ENCODE measurements at places on chromosomes 12 and 14. TPM values are rescaled to one million over a fixed set of nuclear protein-coding genes. Genes with fewer than 3 reads are reported as not detected.

- H3K4me3 ChIP-seq = no peak overlapping the region
- peaks cover 55% of the 10 kb centered on the region for H3K4me1 ChIP-seq
- no peaks in the 10 kb centered on the region for H3K27me3 ChIP-seq
Observed at GRCh38 chr14:102604183-102604582, 11.7 kb downstream of the RCOR1 start.

DNA sequence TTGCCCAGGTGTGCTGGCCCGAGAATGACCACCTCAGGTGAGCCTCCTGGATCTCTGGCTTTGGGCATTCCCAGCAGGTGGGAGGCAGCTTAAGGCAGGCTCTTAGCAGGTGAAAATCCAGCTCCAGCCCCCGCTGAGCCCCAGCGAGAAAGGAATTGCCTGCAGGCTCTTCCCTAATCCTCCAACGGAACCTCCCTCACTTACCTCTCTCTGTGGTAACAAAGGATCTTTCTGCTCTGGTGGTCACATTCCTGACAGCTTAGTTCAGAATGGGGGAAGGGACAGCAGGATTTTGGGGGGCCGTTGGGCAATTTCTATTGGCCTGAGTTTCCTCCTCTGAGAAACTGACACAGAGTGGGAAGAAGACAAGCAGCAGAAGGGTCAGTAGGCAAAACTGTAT is 116.0 kb upstream of the LHX5 start:
- no peak for DNase-seq
- H3K4me1 ChIP-seq = peaks cover 4% of the 10 kb centered on the region
- H3K4me3 ChIP-seq = no peak overlapping the region
- H3K36me3 ChIP-seq = peaks cover 2% of the 10 kb centered on the region
- H3K27ac ChIP-seq = no peak overlapping the region

DNA sequence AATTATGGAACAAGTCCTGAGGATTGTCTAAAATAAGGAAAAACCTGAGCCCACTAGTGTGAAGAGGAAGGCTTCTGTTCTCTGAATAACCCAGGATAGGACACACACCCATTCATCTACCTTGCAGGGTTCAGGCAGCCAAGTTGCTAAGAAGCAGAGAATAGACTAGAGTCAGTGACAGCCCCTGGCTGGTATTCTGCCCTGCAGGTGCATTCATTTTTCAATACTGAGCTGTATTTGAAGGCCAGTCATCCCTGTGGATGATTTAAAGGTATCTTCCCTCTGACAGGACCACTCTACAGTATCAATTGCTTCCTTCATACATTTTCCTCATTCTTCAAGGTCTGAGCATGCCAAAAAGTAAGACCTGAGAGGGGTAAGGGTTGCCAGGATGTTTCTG is 22.9 kb downstream of the WNT5B start:
- H3K36me3 ChIP-seq = no peaks in the 10 kb centered on the region
- H3K27ac ChIP-seq = no peak overlapping the region
- H3K27me3 ChIP-seq = peaks cover 10% of the 10 kb centered on the region
- H3K4me1 ChIP-seq = no peaks in the 10 kb centered on the region

- peak; percentile 20 for DNase-seq
- peak overlapping the region; percentile 94 for H3K4me3 ChIP-seq
- peaks cover 32% of the 10 kb centered on the region for H3K4me1 ChIP-seq
- peaks cover 27% of the 10 kb centered on the region for H3K36me3 ChIP-seq
- no peaks in the 10 kb centered on the region for H3K27me3 ChIP-seq
Observed at GRCh38 chr14:92122351-92122677, 545 bp downstream of the CPSF2 start.

DNA sequence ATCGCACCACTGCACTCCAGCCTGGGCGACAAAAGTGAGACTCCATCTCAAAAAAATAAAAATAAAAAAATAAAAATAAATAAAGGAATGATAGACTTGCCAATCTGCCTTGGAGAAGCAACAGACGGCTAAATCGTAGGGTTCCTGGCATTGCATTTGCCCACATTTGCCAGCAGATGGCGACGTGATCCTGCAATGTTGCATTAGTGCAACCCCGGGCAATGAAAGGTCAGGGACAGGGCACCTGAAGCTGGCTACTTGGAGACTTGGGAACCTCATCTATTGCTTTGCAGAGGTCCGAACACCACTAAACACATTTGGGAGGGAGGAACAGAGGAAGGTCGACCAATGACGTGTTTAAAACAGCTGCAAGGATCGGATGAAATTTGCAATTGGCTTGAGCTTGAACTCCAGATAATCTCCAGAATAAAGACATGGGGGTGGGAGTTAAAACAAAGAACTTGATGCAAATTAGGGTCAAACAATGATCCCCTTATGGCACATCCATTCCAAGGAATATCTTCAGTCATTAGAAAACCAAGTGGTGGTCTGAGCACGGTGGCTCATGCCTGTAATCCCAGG is 34.6 kb downstream of the SPRING1 start:
- H3K4me3 ChIP-seq = no peak overlapping the region
- H3K4me1 ChIP-seq = peaks cover 2% of the 10 kb centered on the region
- no peak overlapping the region for H3K27ac ChIP-seq

GRCh38 chr12:44381341-44381740 is 494.8 kb downstream of the NELL2 start:
- no peaks in the 10 kb centered on the region for H3K27me3 ChIP-seq
- H3K4me3 ChIP-seq = no peak overlapping the region
- DNase-seq = no peak
- H3K4me1 ChIP-seq = no peaks in the 10 kb centered on the region

DNA sequence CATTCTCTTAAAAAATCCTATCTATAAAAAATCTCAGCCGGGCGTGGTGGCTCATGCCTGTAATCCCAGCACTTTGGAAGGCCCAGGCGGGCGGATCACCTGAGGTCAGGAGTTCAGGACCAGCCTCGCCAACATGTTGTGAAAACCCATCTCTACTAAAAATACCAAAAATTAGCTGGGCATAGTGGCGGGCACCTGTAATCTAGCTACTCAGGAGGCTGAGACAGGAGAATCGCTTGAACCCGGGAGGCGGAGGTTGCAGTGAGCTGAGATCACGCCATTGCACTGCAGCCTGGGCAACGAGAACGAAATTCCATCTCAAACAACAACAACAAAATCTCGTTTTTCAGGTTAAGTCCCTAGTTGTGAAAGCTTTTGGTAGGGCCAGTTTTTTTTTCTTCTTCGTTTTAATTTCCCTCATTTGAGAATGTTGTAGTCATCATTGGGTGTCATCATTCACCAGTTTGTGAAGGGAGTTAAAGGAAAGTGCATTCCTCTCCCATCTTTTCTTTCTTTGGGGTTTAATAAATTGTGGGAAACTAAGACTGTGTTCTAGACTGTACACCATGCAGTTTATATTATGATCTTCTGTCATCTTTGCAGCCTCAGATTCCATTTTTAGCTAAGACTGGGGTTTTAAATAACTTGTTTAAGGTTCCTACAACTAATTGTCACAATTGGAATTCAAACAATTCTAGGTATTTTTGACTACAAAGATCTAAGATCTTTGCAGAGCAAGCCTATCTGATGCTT is 23.9 kb downstream of the MDM2 start:
- H3K27me3 ChIP-seq = no peaks in the 10 kb centered on the region
- H3K36me3 ChIP-seq = peaks cover 39% of the 10 kb centered on the region
- DNase-seq = no peak
- H3K27ac ChIP-seq = no peak overlapping the region
- no peak overlapping the region for H3K4me3 ChIP-seq

DNA sequence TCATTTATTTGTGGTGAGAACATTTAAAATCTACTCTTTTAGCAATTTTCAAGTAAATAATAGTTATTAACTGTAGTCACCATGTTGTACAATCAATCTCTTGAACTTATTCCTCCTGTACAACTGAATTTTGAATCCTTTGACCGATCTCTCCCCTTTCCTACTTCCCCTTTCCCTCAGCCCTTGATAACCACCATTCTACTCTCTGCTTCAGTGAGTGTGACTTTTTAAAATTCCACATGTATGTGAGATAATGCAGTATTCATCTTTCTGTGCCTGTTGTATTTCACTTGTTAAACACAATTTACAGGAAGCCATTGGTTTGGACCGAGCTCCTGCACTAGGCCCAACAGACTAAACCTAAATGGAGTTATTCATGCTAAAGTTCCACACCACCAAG is 458.9 kb upstream of the PDE3A start:
- H3K27me3 ChIP-seq = no peaks in the 10 kb centered on the region
- no peak overlapping the region for H3K4me3 ChIP-seq
- no peak for DNase-seq

- H3K36me3 ChIP-seq = no peaks in the 10 kb centered on the region
- no peak overlapping the region for H3K27ac ChIP-seq
- peaks cover 11% of the 10 kb centered on the region for H3K27me3 ChIP-seq
- no peak for DNase-seq
- H3K4me3 ChIP-seq = no peak overlapping the region
Observed at GRCh38 chr14:51595881-51596455, 55.7 kb upstream of the FRMD6 start.

GRCh38 chr12:129693731-129694130 is 210.1 kb downstream of the TMEM132D start:
- no peak overlapping the region for H3K27ac ChIP-seq
- no peaks in the 10 kb centered on the region for H3K27me3 ChIP-seq
- H3K36me3 ChIP-seq = no peaks in the 10 kb centered on the region

DNA sequence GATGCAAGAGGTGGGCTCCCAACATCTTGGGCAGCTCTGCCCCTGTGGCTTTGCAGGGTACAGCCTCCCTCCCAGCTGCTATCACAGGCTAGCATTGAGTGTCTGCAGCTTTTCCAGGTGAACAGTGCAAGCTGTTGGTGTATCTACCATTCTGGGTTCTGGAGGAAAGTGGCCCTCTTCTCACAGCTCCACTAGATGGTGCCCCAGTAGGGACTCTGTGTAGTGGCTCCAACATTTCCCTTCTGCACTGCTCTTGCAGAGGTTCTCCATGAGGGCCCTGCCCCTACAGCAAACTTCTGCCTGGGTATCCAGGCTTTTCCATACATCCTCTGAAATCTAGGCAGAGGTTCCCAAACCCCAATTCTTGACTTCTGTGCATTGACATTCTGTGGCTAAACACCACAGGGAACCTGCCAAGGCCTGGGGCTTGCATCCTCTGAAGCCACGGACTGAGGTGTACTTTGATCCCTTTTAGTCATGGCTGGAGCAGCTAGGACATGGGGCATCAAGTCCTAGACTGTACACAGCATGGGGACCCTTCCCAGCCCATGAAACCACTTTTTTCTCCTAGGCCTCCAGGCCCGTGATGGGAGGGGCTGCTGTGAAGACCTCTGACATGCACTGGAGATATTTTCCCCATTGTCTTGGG is 24.0 kb upstream of the SLC38A1 start:
- no peak for DNase-seq
- no peak overlapping the region for H3K4me3 ChIP-seq
- H3K27me3 ChIP-seq = no peaks in the 10 kb centered on the region
- H3K36me3 ChIP-seq = peaks cover 2% of the 10 kb centered on the region
- no peaks in the 10 kb centered on the region for H3K4me1 ChIP-seq

- H3K27ac ChIP-seq = no peak overlapping the region
- no peaks in the 10 kb centered on the region for H3K27me3 ChIP-seq
- peaks cover 22% of the 10 kb centered on the region for H3K4me1 ChIP-seq
- peaks cover under 1% of the 10 kb centered on the region for H3K36me3 ChIP-seq
Observed at GRCh38 chr14:59229653-59230406, 41.4 kb downstream of the DAAM1 start.

DNA sequence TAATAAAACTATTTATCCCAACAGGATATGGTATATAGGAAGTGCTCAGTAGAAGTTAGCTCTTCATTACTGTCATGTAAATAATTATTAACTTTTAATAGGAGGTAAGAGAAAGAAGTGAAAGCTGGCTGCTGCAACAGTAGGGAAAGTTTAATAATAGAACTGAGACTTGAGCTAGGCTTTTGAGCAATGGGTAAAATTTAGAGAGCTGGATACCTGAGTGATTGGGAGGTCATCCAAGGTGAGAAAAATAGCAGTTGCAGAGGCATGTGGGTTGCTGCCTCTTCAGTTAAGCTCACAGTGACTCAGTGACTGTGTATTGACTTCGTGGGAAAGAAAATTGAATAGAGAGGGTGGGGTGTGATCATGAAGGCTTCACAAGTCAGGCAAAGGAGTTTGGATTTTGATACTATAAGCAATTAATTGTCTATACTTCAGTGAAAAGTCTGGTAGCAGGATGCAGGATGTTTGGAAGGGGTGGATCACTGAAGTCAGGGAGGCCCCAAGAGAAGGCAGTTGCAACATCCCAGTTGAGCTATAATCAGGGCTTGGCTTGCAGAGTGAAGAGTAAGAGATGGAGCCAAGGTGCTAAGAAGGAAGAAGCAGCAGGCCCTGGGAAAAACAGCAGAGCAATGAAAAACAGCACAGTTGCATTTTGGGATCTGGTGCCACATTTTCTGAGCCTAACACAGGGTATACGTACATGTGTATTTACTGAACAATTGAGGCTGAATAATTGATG is 172.0 kb upstream of the FRMD6 start:
- H3K27me3 ChIP-seq = peaks cover 5% of the 10 kb centered on the region
- no peak overlapping the region for H3K4me3 ChIP-seq
- H3K4me1 ChIP-seq = no peaks in the 10 kb centered on the region
- no peak for DNase-seq

DNA sequence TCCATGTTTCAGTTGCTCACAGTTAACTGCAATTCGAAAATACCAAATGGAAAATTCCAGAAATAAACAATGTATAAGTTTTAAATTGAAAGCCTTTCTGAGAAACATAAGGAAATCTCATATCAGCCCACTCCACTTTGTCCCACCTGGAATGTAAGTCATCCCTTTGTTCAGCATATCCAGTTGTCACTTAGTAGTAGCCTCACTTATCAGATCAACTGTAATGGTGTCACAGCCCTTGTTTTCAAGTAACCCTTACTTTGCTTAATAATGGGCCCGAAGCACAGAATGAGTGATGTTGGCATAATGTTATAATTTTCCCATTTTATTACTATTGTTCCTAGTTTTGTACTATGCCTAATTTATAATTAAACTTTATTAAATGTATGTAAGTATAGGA is 646.8 kb downstream of the C12orf50 start:
- no peaks in the 10 kb centered on the region for H3K36me3 ChIP-seq
- no peak overlapping the region for H3K27ac ChIP-seq

- H3K4me1 ChIP-seq = peaks cover 10% of the 10 kb centered on the region
- H3K27ac ChIP-seq = peak overlapping the region; percentile 49
- DNase-seq = no peak
- H3K4me3 ChIP-seq = no peak overlapping the region
- H3K36me3 ChIP-seq = peaks cover 23% of the 10 kb centered on the region
- no peaks in the 10 kb centered on the region for H3K27me3 ChIP-seq
Observed at GRCh38 chr14:100142073-100143040, 17.1 kb downstream of the DEGS2 start.

- peaks cover 14% of the 10 kb centered on the region for H3K4me1 ChIP-seq
- DNase-seq = no peak
- H3K27me3 ChIP-seq = no peaks in the 10 kb centered on the region
- H3K36me3 ChIP-seq = peaks cover 36% of the 10 kb centered on the region
- H3K27ac ChIP-seq = no peak overlapping the region
- H3K4me3 ChIP-seq = no peak overlapping the region
Observed at GRCh38 chr12:89593233-89593632, 67.4 kb upstream of the POC1B start.

GRCh38 chr14:95531473-95531872 is 3.4 kb upstream of the GLRX5 start:
- no peak for DNase-seq
- H3K27me3 ChIP-seq = no peaks in the 10 kb centered on the region
- peaks cover 55% of the 10 kb centered on the region for H3K4me1 ChIP-seq
- H3K36me3 ChIP-seq = peaks cover 26% of the 10 kb centered on the region

Gene FGF6
- not detected for total RNA-seq

Gene TUBA1B
- 2,573 TPM for total RNA-seq

Gene RTL1
- not detected for total RNA-seq

Gene PTPRB
- not detected for total RNA-seq

Gene CCER1
- total RNA-seq = not detected

Gene AJUBA
- total RNA-seq = 1.7 TPM
